ENCODE measurements at places on chromosomes 7 and 10. TPM values are rescaled to one million over a fixed set of nuclear protein-coding genes. Genes with fewer than 3 reads are reported as not detected.
A peak's percentile ranks its signal among the peaks of the same experiment; 100 is the strongest.

ZNF488 gene
- total RNA-seq: not detected

FFAR4 gene
- not detected for total RNA-seq

UNCX gene
- not detected for total RNA-seq

MICU1 gene
- total RNA-seq: 28.4 TPM

SPDYE1 gene
- total RNA-seq: not detected

ARMC10 gene
- 51.8 TPM for total RNA-seq

SLC13A4 gene
- not detected for total RNA-seq

FOXL3 gene
- total RNA-seq: not detected

UCN3 gene
- total RNA-seq: not detected

DNA sequence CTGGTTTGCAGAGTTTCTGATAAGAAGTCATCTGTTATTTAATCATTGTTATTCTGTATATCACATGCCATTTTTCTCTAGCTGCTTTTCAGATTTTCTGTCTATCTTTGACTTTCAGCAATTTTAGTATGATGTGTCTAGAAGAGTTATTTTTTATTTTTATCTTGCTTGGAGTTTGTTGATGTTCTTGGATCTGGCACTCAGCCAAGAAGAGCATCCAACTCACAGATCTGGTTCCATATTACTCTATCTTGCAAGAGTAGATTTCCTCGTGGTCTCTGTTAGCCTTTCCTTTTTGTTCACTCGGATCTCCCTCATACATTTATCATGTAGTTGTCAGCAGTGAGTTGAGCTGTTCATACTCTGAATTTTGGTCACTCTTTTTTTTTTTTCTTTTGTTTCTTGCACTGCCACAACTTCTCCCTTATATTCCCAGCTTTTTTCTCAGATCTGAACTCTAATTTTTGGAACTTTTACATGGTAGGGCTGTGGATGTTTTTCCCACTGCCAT, 54.8 kb upstream of the CALCR start:
- no peak overlapping the region for H3K27ac ChIP-seq
- H3K36me3 ChIP-seq: no peaks in the 10 kb centered on the region
- no peaks in the 10 kb centered on the region for H3K27me3 ChIP-seq
- no peaks in the 10 kb centered on the region for H3K4me1 ChIP-seq

GRCh38 chr10:52895059-52895458, 122.5 kb upstream of the MBL2 start:
- no peak overlapping the region for H3K4me3 ChIP-seq
- H3K27ac ChIP-seq: no peak overlapping the region
- no peaks in the 10 kb centered on the region for H3K4me1 ChIP-seq
- no peaks in the 10 kb centered on the region for H3K36me3 ChIP-seq
- no peak for DNase-seq

GRCh38 chr7:27586825-27587224, 75.9 kb downstream of the HIBADH start:
- H3K36me3 ChIP-seq: no peaks in the 10 kb centered on the region
- H3K27me3 ChIP-seq: peaks cover 4% of the 10 kb centered on the region
- no peak overlapping the region for H3K4me3 ChIP-seq
- no peak overlapping the region for H3K27ac ChIP-seq

- H3K27me3 ChIP-seq: peaks cover 7% of the 10 kb centered on the region
- no peaks in the 10 kb centered on the region for H3K36me3 ChIP-seq
- peaks cover 4% of the 10 kb centered on the region for H3K4me1 ChIP-seq
- H3K27ac ChIP-seq: no peak overlapping the region
- no peak overlapping the region for H3K4me3 ChIP-seq
- no peak for DNase-seq
Measured at GRCh38 chr7:74058486-74058885, 25.1 kb upstream of the LIMK1 start.

DNA sequence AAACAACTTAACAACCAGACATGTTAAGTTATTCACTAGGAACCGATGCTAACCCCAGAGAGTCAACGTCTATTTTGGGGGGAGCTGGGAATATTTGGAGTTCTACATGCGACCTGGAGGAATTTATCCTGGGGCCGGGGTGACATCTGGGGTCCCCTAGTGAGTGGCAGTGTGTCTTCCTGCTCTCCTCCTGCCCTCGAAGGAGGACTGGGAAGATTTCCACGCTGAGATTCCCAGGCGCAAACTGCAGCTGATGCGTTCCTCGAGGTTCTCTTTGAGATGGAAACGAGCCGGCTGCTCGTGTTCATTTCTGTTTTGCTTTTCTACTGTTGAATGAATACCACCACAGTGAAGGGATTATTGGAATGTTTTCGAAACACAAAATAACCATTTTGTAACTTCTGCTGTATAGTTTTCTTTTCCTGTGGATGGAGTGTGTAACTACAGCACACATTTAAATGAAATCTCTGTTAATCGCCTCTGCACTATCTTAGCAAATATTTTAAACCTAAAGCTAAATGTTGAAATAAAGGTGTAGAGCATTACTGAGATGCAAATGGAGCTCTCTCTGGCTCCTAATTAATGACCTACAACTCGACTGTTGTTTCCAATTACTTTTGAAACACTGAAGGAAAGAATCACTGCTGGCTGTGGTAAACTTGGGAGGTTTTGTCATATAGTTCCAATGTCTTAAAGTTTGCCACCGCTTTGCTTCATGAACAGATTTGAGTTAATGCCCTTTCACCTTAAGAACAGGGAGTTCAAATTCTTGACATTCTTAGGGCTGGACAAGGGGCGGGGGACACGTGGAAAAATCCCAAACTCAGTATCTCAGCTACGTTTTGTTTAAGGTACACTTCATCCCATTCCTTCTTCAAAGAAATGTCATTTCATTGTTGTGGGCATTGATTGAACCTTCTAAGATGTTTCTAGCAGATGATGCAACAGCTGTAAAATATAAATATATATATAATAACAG, 21.1 kb downstream of the GATA3 start:
- H3K4me1 ChIP-seq: peaks cover 45% of the 10 kb centered on the region
- no peaks in the 10 kb centered on the region for H3K27me3 ChIP-seq
- no peak overlapping the region for H3K27ac ChIP-seq

GRCh38 chr7:82609746-82610145, 166.2 kb upstream of the CACNA2D1 start:
- H3K27me3 ChIP-seq: no peaks in the 10 kb centered on the region
- H3K36me3 ChIP-seq: no peaks in the 10 kb centered on the region
- H3K4me3 ChIP-seq: no peak overlapping the region
- H3K27ac ChIP-seq: no peak overlapping the region

- H3K27me3 ChIP-seq: no peaks in the 10 kb centered on the region
- H3K4me1 ChIP-seq: peaks cover 9% of the 10 kb centered on the region
- no peak overlapping the region for H3K27ac ChIP-seq
- peaks cover 1% of the 10 kb centered on the region for H3K36me3 ChIP-seq
- no peak for DNase-seq
- H3K4me3 ChIP-seq: no peak overlapping the region
Measured at GRCh38 chr10:482848-483247, 206.6 kb downstream of the DIP2C start.

DNA sequence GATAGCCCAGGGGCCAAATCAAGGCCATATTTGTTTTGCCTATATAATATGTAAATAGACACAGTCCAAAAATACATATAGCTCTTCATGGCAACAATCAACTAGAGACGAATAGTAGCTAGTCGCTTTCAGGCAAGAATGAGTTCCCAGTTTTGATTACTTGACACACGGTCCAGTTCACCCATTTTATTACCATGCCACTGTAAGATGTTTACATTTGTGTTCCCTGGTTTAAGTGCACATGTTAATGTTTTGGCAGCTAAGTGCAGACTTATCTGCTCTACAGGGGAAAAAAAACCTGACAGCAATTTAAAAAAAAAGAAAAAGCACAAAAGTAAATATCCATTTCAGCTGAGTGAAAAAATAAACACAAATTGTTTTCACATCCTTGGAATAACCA, 213.1 kb downstream of the TPK1 start:
- H3K4me1 ChIP-seq: no peaks in the 10 kb centered on the region
- H3K36me3 ChIP-seq: no peaks in the 10 kb centered on the region
- no peaks in the 10 kb centered on the region for H3K27me3 ChIP-seq
- no peak for DNase-seq
- H3K4me3 ChIP-seq: no peak overlapping the region

- H3K4me3 ChIP-seq: no peak overlapping the region
- no peaks in the 10 kb centered on the region for H3K36me3 ChIP-seq
- no peak overlapping the region for H3K27ac ChIP-seq
- DNase-seq: no peak
- H3K27me3 ChIP-seq: peaks cover 17% of the 10 kb centered on the region
Measured at GRCh38 chr7:136874393-136875032, 6.1 kb downstream of the CHRM2 start.

GRCh38 chr7:149774237-149775175, 1.1 kb upstream of the ZNF467 start:
- H3K27me3 ChIP-seq: peaks cover 25% of the 10 kb centered on the region
- DNase-seq: no peak
- no peaks in the 10 kb centered on the region for H3K4me1 ChIP-seq
- peak overlapping the region; percentile 63 for H3K4me3 ChIP-seq

DNA sequence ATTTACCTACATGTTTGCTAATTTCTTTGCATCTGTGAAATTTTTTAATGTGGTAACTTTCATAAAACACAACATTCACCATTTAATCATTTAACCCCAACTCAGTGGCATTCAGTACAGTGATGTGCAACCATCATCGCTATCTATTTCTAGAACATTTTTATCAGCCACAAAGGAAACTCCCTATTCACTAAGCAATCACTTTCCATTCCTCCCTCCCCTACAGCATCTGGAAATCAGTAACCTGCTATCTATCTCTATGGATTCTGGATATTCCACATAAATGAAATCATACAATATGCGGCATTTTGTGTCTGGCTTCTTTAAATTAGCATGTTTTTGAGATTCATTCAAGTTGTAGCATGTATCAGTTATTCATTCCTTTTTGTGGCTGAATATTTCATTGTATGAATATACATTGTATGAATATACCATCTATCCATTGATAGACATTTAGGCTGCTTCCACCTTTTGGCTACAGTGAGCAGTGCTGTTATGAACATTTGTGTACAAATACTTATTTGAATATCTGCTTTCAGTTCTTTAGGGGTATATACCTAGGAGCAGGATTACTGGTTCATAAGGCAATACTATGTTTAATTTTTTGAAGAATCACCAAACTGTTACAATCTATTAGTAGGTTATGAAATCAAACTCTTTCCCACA, 19.4 kb upstream of the BPGM start:
- H3K36me3 ChIP-seq: no peaks in the 10 kb centered on the region
- H3K4me1 ChIP-seq: no peaks in the 10 kb centered on the region
- H3K27me3 ChIP-seq: peaks cover 35% of the 10 kb centered on the region
- DNase-seq: no peak

DNA sequence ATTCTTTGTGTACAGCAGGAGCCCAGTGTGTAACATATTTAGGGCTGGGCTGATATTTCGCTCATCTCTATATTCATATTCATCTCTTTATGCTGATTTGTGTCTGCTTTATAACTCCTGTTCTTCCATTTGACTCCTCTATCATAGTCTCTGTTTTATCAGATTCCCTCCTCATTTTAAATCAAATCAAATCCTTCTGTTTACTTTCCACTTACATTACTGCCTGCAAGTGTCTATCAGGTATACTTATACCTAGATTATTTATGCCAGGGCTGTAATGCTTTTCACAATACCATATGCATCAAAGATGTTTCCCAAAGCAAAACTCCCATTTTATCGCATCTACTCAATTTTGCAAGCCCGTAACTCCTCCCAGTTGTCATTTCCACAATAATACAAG, 990.7 kb downstream of the SORCS1 start:
- no peak overlapping the region for H3K27ac ChIP-seq
- no peak for DNase-seq
- no peak overlapping the region for H3K4me3 ChIP-seq
- no peaks in the 10 kb centered on the region for H3K36me3 ChIP-seq
- H3K27me3 ChIP-seq: no peaks in the 10 kb centered on the region

- DNase-seq: no peak
- no peak overlapping the region for H3K27ac ChIP-seq
- no peaks in the 10 kb centered on the region for H3K4me1 ChIP-seq
- H3K4me3 ChIP-seq: no peak overlapping the region
- peaks cover 2% of the 10 kb centered on the region for H3K27me3 ChIP-seq
Measured at GRCh38 chr7:133696056-133696455, 431.1 kb upstream of the LRGUK start.

GRCh38 chr10:112467541-112468075, 20.6 kb downstream of the VTI1A start:
- H3K36me3 ChIP-seq: peaks cover 22% of the 10 kb centered on the region
- H3K27ac ChIP-seq: no peak overlapping the region
- H3K4me3 ChIP-seq: no peak overlapping the region
- DNase-seq: no peak
- H3K4me1 ChIP-seq: no peaks in the 10 kb centered on the region
- no peaks in the 10 kb centered on the region for H3K27me3 ChIP-seq

DNA sequence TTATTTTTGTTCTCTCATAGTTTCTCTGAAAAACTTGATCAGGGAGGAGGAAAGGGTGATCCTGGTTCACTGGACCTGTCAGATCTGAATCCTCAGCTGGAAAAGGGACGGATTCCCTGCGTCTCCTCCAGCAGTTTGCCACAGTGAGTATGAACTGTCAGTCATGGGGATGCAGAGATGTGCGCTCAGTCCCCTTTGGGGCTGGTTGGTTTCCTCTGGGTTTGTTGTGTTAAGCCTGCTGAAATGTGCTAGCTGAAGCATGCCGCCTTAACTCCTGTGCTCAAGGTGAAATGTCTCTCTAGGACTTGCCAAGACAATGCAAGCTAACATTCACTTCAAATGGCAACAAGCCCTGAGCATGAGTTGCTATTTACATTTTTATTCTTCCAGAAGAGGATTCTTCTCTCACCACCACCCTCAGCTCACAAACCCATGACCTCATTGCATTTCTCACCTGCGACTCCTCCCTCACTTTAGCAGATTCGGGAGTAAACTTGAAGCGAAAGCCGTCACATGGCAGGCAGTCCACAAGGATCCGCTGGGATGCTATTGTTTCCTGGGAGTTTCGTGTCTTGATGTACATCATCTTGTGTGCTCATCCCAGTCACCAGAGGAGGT, 192.9 kb upstream of the FZD8 start:
- H3K36me3 ChIP-seq: no peaks in the 10 kb centered on the region
- H3K27me3 ChIP-seq: no peaks in the 10 kb centered on the region

DNA sequence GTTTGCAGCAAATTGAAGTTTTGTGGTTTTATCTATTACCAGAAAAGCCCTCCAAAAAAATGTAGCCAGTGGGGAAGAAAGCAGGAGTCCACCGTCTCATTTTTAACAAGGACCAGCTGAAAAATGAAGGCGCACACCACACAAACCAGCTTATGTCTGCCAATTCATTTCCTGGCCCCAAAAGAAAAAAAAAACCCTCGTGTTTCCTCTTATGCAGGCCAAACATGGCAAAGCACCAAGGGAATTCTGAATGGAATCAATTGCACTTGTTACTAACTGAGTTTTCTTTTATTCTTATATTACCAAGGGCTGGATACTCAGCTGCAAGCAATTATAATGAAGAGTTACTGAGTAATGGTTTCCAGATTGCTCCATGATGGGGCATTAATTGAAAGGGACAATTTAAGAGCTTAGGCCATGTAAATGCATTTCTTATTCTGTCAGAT, 428.3 kb upstream of the NPVF start:
- no peak overlapping the region for H3K27ac ChIP-seq
- peaks cover 5% of the 10 kb centered on the region for H3K4me1 ChIP-seq
- no peak for DNase-seq
- H3K27me3 ChIP-seq: peaks cover 2% of the 10 kb centered on the region
- H3K36me3 ChIP-seq: no peaks in the 10 kb centered on the region
- no peak overlapping the region for H3K4me3 ChIP-seq

- H3K36me3 ChIP-seq: no peaks in the 10 kb centered on the region
- no peak for DNase-seq
- no peak within 1 kb of the TSS for H3K4me3 ChIP-seq
- peaks cover 12% of the 10 kb centered on the region for H3K4me1 ChIP-seq
- no peak within 1 kb of the TSS for H3K27ac ChIP-seq
Measured at GRCh38 chr10:122560279-122560804, at the start of gene DMBT1. Gene DMBT1 (plus strand): TSS chr10:122560754. CDS start chr10:122560771, 17 bp downstream.

- H3K27ac ChIP-seq: peak overlapping the region; percentile 55
- H3K4me3 ChIP-seq: no peak overlapping the region
- no peaks in the 10 kb centered on the region for H3K27me3 ChIP-seq
- H3K4me1 ChIP-seq: peaks cover 11% of the 10 kb centered on the region
- no peak for DNase-seq
Measured at GRCh38 chr10:11298116-11298515, 280.4 kb downstream of the CELF2 start.
